Mesothelial cell of epicardium (in vitro differentiated cells): ENCODE measurements at places on chromosomes 6 and 20.

GRCh38 chr6:165774903-165775601 lies 112.0 kb upstream of the PDE10A start:
- no peak for DNase-seq

DNA sequence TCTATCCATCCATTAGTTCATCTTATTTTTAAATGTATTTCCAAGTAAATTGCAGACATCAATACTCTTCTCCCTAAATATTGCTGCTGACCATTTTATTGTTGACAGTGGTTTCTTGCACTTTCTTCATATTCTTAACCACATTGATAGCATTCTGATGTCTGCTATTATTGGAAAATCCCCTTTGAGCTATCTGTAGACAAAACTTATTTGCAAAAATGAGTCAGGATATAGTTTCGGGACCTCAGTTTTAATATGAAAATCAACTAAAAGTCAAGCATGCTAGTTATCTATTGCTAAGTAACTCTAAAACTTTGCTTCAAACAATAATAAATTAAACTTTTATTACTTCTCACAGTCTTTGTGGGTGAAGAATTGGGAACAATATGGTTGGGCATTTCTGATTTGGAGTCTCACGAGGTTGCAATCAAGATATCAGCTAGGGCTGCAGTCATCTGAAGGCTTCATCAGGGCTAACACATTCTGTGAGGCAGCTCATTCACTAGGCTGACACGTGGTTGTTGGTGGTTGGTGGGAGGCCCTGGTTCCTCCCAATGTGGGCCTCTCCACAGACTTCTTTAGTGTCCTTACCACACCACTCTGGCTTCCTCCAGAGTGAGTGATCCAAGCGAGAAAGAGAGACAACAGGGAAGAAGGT lies 32.7 kb downstream of the CD109 start:
- DNase-seq = no peak

- no peak for DNase-seq
These were observed 34.1 kb downstream of the MEI4 start for GRCh38 chr6:77686931-77687330.

DNA sequence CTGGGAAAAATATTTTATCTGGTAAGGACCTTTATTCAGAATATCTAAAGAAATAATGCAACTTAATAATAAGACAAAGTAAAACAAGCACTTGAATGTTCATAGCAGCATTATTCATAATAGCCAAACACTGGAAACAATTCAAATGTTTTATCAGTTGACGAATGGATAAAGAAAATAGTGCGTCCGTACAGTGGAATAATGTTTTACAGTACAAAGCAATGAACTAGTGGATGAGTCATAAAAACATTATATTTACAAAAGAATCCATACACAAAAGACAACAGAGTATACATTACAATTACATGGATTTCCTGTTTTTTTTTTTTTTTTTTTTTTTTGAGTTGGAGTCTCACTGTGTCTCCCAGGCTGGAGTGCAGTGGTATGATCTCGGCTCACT lies 12.7 kb downstream of the SMAP1 start:
- no peak for DNase-seq
